ENCODE measurements at places on chromosomes 2 and 18. TPM values are rescaled to one million over a fixed set of nuclear protein-coding genes. Genes with fewer than 3 reads are reported as not detected.

DNA sequence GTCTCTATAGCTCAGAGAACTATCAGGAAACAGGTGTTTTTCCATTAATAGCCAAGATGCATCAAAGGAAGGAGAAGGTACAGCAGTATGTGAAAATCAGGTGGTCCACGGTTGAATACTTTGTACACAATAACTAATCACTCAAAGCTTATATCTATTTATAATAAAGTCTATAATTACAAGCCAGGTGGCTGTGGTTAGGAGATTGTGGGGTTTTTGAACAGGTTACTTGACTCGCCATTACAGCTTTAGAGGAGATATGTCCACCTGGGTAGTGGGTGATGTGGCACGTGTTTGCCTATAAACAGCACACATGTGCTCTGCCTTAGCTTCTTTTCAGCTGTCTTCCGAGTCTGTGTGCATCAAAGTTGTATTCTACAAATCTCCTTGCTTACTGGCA lies 892.2 kb upstream of the ZEB2 start:
- no peak for DNase-seq

DNA sequence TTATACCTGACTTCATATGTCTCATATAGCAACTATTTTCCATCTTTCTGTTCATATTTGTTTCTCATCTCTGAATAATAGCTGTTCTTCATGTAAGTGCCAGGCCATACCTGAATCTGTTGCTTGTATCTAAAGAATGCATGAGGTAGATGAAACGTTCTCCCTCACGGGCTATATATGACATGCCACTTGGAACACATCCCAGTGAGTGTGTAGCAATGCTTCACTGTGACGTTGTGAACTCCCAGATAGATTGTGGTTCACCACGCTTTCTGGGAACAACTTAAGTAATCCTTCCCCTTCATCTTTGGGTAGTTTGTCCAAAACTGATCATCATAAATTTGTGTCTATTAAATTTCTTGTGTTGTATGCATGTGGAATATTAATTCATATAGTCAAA lies 60.1 kb downstream of the RDH14 start:
- no peak for DNase-seq

DNA sequence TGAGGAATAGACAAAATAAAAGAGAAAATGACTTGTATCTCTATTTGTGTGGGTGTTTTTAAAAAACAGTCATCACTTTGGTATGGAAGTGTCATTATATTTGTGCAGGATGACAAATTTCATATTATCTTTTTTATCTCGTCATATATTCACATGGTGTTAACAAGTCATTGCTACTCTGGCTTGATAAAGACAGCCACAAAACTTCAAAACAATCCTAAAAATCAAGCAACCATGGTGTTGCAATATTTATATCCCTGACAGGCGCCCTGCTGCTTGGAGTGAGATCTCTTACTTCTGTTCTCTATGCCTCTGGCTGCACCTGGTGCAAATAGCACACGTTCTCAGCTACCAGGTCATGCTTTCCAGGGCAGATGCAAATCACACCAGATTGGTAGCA lies 278.0 kb upstream of the EPHA4 start:
- no peak for DNase-seq

DNA sequence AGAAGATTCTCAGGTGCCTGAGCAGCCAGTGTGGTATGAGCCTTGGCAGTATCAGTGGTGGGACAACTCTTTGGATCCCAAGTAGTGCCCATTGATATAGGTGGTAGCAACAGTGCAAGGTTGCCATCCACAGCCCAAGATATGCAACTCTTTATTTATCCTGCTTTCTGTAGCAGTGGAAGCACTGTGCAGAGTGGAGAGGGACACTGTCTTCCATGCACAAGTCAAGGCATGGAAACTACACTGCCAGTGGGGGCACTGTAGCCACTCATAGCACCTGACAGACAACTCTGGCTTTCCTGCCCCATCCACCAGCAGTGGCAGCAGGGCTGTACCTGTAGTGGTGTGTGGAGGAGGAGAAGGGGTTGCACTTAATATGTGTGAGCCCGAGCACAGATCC lies 409.6 kb upstream of the TMEFF2 start:
- DNase-seq = no peak

- no peak for DNase-seq
Measured at GRCh38 chr2:160225722-160226121, 25.6 kb upstream of the ITGB6 start.

GRCh38 chr2:29196792-29197788 lies 81.9 kb downstream of the CLIP4 start:
- DNase-seq = peak; percentile 38

GRCh38 chr2:42771546-42772153 lies 7.7 kb upstream of the OXER1 start:
- DNase-seq = no peak

DNA sequence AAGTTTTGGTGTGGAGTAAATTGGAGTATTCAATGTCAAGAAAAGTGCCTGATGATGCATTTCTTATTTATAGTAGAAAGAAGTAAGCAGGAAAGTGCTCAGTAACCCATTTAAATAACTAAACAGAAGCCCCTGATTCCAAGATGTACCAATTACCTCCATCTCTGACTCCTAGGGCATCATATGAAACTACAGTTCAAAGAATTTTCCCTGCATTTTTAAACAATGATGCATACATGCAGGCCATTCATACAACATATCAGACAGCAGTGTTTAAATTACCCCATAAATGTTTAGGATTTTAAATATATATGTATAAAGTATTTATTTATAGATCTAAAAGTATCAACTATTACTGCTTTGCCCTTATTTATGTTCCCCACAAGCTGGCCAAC lies 36.2 kb downstream of the FTCDNL1 start:
- no peak for DNase-seq

DNA sequence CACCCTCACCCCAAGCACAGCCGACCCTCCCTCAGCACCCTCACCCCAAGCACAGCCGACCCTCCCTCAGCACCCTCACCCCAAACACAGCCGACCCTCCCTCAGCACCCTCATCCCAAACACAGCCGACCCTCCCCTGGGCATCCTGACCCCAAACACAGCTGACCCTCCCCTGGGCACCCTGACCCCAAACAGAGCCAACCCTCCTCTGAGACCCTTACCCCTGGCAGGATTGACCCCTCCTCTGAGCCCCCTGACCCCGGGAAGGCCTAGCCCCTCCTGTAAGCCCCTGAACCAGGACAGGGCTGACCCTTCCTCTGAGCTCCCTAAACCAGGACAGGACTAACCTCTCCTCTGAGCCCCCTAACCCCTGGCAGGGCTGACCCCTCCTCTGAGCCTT lies 84.4 kb upstream of the RAB6C start:
- DNase-seq = no peak

DNA sequence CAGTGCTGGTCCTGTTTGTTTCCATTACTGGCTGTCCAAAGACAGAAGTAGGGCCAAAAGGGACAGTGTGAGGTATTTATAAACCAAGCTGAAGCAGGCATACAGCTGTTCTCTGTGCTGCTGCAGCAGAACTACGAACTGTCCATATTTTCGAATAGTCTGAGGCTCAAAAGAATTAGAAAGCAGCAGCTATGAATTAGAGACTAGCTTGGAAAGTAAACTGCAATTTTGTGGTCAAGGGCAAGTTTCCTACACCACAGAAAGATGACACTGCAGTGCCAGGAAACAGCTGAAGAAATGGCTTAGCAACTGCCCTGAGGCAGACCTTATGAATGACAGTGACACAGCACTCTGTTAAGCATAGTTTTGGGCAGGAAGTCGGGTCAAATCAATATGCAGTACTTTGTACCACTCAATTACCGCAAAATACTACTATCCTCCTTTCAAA lies 125.3 kb downstream of the TMEM131 start:
- peak; percentile 64 for DNase-seq

- DNase-seq = no peak
Measured at GRCh38 chr2:191642541-191642940, 35.4 kb upstream of the NABP1 start.

GRCh38 chr2:86744152-86744551 lies 24.1 kb downstream of the RMND5A start:
- DNase-seq = no peak

DNA sequence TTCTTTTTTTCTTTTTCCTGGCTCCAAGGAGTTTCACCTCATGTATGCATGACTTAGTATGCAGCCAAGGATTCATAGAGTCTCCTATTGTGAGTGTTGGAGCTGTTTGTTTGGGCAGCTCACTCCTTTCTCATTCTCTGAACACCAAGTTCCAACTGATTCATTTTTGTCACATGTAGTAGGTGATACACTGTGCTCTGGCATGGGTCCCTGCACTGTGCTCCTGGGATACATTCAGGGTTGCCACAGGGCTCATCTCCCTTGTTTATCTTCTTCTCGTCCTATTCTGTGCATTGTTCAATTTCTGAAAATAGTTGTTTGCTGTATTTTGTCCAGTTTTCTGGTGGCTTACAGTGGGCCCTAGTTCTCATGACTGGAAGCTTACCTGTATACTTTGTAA lies 96.8 kb downstream of the ZNF407 start:
- DNase-seq = no peak

DNA sequence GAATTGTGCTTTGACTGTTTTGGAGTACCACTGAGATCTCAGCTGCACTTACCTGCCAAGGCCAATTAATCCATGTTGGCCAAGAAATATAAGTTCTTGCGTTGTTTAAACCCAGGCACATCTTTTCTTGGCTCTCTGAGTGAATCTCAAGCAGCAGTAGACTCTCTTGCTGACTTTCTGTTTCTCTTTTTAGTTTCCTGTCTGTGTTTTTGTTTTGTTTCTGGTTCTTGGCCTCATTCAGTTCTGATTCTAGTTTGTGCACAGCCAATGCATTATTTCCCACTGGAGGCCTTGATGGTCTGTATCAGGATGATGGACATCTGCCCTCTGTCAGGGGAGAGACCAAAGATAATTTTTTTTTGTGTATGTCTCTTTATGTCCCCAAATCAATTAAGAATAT lies 379.4 kb downstream of the CDH2 start:
- DNase-seq = no peak

- no peak for DNase-seq
Measured at GRCh38 chr2:168211664-168212163, 35.7 kb downstream of the STK39 start.

DNA sequence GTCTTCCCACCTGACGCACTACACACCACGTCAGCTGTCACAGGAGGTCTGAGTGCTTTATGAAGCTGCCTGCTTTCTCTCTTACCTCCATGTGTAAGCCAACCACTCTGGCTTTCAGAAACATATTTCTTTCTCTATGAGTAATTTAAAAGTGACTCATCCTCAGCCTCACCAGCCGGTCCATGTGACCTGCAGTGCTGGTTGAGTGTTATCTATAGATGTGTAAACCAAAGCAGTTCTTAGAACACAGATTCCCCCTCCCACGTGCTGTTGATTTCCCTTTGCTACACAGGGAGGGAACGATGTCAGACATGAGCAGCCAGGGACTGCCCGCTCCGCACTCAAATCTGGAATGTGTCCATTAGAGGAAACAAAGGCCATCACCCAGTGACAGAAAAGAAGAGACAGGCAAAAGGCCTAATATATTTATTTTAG lies 157.8 kb downstream of the BCL2 start:
- peak; percentile 74 for DNase-seq

DNA sequence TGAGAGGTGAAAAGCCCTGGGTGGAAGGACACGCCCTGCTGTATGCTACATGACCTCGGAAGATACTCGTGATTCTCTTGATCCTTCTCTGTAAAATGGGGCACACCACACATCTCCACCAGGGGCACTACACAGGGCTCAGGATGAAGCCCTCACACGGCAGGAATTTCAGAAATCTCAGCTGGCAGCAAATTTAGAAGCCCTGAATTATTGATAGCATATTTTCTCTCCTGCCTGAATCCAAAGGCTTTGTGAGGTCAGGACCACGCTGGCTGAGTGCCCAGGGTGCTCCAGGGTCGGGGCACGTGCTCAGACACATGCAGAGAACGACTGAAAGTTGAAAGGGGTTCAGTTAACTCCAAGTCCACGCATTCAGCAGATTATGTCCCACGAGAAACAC lies 42.1 kb upstream of the GALR1 start:
- DNase-seq = no peak

DNA sequence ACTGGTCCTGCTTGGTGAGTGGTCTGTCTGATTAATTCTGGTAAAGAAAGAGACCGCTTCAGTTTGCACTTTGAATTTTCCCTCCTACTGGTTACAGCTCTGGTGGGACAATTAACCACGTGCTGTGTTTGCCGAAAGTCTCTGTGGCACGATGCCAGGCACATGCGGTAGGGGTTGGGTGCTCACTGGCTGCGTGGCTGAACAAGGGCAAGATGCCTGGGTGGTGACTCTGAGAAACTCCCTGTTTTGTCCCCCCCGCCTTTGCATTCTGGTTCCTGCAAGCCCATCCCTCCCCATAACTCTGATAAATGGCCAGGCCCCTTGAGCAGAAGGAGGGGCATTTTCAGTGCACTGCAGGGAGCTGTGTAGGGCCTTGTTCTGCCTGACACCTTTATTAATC lies 206.1 kb downstream of the TFCP2L1 start:
- DNase-seq = no peak

- no peak for DNase-seq
Measured at GRCh38 chr18:58026395-58026794, 17.6 kb upstream of the NEDD4L start.

Gene ROCK2
- 8.3 TPM for total RNA-seq

Gene CROCC2
- not detected for total RNA-seq

Gene DOK6
- total RNA-seq = 0.09 TPM

Gene PHLPP1
- 13.2 TPM for total RNA-seq

Gene CNTNAP5
- not detected for total RNA-seq

Gene BOK
- total RNA-seq = 48.1 TPM

Gene SCG2
- 2.4 TPM for total RNA-seq

Gene MARCHF4
- not detected for total RNA-seq

Gene SH3RF3
- 0.20 TPM for total RNA-seq

Gene RDH14
- 38.1 TPM for total RNA-seq

Gene HOXD4
- not detected for total RNA-seq

Gene SOCS6
- total RNA-seq = 7.8 TPM
